ENCODE measurements at places on chromosomes 3 and 15.

- DNase-seq: peak; percentile 73
Observed at GRCh38 chr3:107704477-107704876, 181.7 kb downstream of the BBX start.

DNA sequence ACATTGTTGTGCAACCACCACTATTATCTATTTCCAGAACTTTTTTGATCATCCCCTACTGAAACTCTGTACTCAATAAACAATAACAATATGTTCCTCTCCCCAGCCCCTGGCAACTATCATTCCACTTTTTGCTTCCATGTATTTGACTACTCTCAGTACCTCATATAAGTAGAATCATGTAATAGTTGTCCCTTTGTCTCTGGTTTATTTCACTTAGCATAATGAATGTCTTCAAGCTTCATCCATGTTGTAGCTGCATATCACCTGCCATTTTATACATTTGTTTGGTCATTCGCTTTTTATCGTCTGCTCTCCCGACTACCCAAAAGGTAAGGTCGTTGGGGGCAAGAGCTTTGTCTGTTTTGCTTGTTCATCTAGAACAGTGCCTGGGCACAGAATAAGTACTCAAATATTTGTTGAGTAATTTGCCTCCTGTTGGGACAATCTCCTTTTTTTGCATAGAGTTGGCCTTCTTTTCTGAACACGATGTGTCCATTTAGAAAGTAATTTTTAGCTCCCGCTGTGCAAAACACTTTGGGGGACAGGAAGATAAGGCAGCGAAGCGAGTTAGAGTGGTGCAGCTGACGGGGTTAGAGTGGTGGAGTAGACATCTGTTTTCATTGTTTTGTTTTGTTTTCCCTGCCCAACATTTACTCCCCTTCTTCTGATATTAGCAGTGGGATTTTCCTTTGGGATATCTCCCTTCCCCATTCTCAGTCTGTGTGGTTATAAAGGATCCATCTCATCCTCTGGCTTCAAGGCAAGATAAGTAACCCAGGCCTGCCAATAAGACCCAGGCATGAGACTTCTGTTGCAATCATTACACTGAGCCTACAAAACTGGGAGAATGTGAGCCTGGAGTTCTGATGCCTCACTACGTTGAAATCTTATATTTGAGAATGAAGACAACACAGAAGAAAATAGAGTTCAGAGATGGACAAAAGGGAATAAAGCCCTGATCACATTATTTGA, 83.4 kb upstream of the RNU6-1 start:
- DNase-seq: no peak

- no peak for DNase-seq
Observed at GRCh38 chr3:194890091-194890490, 204.4 kb downstream of the FAM43A start.

- no peak for DNase-seq
Observed at GRCh38 chr3:162195147-162195546, 698.5 kb downstream of the OTOL1 start.

GRCh38 chr3:181999314-181999713, 287.6 kb downstream of the SOX2 start:
- no peak for DNase-seq

Data from fibroblast of mammary gland (primary cell).